ENCODE measurements at places on chromosomes 11 and 22.

DNA sequence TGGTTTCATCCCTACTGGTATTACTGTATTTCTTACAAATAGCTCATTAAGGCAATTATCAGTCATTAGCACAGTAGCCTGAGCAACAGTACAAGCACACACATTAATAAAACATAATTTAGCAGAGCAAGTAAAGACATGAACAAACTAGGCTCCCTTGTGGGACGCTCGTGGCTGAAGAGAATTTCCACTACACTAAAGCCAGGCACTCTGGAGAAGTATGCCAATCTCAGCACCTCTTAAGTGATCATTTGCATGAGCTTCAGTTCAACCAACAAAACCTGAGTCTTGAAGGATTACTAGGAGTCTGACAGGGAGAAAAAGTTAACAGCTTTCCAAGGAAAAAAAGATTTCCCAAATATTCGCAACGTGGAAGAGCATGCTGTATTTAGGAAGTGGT lies 109.1 kb downstream of the LARGE1 start:
- DNase-seq, result no peak

DNA sequence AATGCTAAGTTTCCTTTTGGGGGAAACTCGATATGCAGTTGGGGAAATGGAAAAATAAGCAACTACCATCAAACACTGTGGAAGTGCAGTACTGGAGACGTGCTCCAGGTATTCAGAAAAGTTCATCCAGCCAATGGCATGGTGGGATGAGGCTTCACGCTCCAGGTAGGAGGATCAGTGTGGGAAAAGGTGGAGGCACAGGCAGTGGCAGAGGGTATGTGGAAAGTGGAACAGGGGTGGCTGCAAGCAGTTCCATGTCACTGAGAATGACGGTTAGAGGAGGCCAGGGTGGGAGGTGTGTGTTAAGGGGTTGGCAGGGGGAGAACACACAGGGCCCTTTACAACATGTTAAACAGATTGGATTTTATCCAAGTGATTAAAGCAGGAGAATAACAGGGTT lies 105.1 kb upstream of the NCAM1 start:
- no peak for DNase-seq

DNA sequence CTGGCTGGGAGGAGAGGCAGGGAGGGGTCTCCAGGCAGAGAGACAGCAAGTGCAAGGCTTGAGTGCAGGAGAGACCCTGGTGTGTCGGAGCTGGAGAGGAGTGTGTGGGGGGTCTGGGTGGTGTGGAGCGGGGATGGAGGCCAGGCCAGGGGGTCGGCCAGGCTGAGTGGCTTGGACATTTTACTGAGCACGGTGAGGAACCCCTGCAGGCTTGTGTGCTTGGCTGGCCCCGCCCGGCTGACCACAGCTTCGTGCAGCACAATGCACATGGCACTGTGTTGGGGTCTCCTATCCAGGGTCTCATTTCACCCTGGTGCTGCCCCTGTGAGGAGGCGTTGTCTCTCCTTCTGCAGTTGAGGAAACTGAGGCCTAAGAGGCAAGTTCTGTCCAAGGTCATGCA lies 5.6 kb downstream of the MYEOV start:
- no peak for DNase-seq

DNA sequence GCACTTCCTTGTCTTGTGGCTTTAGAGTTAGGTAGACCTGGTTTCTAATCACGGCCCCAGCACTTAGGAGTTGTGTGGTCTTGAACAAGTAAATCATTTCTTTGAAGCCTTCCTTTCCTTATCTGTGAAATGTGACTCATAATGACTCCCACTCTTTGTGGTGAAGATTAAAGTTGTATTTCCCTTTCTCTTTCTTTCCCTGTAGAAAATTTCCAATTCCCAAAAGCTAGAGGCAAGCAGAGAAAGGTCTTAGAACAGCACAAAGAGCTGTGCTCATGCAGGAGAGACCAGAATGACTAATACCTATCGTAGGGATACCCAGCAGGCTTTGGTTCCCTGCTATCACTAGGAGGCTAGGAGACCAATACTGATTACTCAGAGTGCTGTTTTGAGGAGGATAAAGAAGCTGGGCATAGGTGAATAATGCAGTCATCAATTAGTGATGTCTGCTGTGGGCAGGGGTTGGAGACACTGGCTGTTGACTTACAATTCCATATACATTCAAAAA lies 270.7 kb upstream of the SYN3 start:
- DNase-seq, result no peak

- no peak for DNase-seq
These were observed 28.6 kb upstream of the OR10G7 start for GRCh38 chr11:124069429-124070401.

- no peak for DNase-seq
These were observed 3.2 kb upstream of the MUC6 start for GRCh38 chr11:1039481-1040427.

DNA sequence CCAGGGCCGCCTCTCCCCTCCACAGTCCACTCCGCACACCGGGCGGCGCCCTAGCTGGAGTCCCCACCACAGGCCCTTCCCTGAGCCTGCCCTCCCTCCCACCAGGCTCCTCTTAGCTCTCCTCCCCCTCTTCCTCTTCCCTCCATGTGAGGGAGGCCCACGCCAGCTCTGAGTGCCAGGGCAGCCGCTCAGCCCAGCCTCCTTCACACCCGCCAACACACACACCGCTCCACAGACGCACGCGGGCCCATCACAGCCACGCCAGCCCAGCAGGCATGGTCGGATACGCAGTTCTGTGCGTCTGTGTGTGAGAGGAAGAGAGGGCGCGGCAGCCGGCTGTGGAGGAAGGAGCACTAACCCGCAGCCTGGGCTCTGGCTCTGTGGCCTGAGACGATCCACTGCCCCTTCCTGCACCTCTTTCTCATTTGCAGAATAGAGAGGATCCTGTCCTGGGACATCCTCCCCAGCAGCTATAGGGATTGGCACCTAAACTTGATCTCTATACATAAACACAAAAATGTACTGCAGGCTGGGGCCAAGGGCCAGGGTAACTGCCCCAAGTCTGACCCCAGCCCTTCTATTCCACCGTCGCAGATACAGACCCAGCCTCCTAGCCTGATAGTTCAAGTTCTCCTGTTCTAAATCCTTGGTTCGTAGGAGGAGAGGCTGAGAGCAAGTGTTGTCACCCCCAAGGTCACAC lies 3.5 kb downstream of the CHRM4 start:
- no peak for DNase-seq

GRCh38 chr11:57368106-57368844 lies 12.7 kb downstream of the PRG3 start:
- no peak for DNase-seq

DNA sequence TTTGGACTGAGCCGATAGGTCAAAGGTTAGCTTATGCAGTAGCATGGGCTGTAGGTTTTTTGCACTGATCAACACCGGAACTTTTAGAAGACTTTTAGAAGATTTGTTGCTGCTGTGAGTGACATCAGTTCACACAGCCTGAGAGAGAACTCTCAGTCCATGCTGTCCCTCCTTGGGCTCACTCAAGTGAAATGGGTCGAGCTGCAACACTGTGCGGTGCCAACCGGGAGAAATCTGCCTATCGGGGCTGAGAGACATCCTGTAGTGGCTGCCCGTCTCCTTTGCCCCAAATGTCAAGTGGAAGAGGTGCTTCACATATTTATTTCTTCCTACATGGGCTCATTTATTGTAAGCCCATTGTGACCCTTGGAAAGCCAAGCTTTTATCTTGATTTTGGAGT lies 170.2 kb downstream of the LDLRAD3 start:
- no peak for DNase-seq

DNA sequence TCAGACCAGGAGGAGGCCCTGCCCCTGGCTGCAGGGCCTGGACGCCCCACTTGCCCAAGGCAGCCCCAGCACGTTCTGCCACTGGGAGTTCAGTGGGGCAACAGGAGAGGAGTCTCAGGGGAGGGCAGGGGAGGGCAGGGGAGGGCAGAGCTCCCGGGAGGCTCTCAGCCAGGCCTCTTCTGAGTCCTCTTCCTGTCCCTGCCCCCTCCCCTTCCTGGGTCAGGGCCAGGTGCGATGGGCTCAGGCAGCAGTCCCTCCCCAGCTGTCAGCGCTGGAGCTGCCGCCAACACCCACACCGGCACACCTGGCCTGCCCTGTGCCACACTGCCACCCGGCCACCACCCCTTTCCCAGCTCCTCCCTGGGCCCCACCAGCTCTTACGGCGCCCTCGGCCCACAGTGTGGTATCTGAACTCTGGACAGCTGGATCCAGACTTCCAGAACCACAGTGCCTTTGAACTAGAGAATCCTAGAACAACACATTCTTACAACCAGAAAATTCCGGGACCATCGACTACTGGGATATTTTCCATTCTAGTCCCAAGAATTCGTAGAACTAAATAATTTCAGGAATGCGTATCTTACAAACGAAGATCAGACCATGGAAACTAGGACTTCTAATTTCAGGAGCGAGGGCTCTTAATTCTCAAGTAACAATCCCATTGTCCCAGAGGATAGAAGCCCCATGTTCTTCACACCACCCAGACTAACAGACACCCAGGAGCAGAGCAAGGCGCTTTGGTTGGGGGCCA lies 21.8 kb downstream of the RPL3 start:
- DNase-seq, result no peak

- DNase-seq, result peak; percentile 49
These were observed 11.4 kb upstream of the BRD1 start for GRCh38 chr22:49838771-49839717.

GRCh38 chr11:9760193-9760575 lies 96.3 kb downstream of the SWAP70 start:
- DNase-seq, result no peak

DNA sequence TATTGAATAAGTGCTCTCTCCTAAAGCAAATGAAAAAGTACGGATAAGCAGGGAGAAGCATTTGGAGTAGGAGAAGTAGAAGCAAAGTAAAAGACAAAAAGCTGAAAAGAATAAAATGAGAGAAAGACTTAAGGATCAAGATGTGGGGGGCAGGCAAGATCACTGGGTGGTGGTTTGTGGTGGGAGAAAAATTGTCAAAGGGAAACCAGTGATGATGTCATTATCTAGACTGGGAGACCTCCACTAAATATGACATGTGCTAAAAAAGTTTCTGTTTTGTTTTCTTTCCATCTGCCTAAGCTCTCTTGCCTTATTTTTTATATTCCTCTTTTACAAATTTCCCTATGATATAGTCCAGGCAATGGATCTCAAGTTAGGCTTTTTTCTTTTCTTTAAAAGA lies 14.8 kb upstream of the MAML2 start:
- DNase-seq, result no peak

DNA sequence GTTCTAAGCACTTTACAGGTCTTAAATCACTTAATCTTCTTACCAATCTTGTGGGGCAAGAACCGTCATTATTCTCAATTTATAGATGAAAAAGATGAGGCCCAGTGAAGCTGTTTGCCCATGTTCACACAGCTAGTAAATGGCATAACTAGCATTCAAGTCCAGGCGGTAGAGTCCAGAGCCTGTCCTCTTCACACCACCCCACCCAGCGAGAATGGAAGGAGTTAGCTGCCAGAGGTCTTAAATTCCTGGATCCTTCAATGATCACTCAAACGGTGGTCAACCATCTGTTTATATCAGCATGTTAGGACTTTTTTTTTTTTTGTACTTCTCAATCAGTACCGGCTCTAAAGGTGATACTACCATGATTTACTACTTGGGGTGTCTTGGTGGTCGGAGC lies 43.3 kb downstream of the PARVA start:
- no peak for DNase-seq

DNA sequence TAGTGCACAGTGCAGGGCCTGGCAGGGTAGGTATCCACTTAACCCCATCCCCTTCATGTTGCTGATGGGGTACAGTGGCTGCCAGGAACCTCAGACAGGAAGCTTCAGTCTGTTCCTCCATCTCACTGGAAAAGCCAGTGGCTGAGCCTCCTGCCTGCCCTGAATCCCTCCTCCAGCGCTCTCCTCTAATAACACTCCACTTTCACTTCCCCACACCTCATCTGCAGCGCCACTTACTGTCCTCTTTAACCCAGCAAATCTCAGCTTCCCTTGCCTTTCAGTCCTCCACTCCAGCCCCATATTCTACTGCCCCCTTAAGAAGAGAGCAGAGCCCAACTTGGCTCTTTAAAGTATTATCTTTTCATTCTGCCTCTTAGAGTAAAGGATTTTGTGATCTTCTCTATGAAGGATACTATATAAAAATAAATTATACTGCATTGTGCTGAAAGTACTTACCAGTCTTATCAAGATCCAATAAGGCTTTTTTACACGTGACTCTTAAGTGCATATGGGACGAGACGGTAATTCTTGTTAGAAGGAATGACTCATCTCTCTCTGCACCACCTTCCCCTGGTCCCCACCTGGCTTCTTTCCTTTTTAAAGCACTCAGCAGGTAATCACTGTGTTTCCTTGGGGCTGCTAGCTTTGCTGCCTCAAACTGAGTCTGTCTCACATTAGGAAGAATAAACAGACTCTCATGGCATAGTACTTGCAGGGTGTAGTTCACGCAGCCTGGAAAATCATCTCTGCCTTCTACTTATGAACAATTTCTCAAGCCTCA lies 238.0 kb upstream of the NARS2 start:
- DNase-seq, result no peak

- DNase-seq, result no peak
These were observed 43.9 kb downstream of the RRM1 start for GRCh38 chr11:4138497-4138896.

- no peak for DNase-seq
These were observed 58.6 kb upstream of the RPS13 start for GRCh38 chr11:17135916-17136683.

GRCh38 chr11:134560066-134560465 lies 148.0 kb upstream of the B3GAT1 start:
- DNase-seq, result no peak

- DNase-seq, result no peak
These were observed 5.5 kb downstream of the UPK2 start for GRCh38 chr11:118961591-118961990.

GRCh38 chr11:96257972-96258934 lies 84.7 kb downstream of the MAML2 start:
- no peak for DNase-seq

DNA sequence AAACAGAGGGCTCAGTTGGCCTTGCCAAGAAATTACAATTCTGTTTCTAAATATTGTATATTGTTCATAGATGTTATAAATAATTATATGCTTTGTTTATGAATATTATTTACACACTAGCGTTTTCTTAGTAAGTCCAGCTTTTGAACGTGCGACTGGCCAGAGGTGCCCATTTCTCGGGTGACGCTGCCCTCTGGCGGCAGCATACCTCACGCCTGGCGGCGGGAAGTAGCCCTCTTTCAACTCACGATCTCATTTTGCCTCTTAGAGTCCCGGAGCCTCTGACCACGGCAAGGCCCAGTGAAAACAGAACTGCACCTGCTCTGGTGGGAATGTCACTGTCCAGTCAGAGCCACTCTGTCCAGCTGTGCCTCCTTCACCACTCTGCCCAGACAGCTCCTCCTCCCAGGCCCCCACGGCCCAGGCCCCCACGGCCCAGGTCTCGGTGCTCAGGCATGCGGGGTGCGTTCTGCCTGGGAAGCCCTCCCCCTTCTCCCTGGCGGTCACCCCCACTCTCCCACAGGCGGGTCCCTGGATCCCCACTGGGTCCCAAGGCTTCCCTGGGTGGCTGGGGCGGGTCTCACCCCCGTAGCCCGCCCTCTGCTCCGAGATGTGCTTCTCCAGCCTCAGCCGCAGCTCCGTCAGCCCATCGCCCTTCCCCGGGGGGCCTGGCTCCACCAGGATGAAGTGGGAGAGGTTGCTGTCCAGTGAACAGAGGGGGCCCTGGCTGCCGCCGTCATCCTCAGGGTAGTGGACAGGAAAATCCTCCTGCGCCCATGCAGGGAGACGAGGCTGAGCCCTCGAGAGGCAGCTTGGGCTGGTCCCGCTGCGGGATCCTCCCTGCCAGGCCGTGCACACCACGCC lies 19.3 kb downstream of the TSSC4 start:
- peak; percentile 62 for DNase-seq

All from activated B cell treated with CpG ODN at 0.5 μM for 24 hours (primary cell).